ENCODE measurements at places on chromosomes 7 and 10.

DNA sequence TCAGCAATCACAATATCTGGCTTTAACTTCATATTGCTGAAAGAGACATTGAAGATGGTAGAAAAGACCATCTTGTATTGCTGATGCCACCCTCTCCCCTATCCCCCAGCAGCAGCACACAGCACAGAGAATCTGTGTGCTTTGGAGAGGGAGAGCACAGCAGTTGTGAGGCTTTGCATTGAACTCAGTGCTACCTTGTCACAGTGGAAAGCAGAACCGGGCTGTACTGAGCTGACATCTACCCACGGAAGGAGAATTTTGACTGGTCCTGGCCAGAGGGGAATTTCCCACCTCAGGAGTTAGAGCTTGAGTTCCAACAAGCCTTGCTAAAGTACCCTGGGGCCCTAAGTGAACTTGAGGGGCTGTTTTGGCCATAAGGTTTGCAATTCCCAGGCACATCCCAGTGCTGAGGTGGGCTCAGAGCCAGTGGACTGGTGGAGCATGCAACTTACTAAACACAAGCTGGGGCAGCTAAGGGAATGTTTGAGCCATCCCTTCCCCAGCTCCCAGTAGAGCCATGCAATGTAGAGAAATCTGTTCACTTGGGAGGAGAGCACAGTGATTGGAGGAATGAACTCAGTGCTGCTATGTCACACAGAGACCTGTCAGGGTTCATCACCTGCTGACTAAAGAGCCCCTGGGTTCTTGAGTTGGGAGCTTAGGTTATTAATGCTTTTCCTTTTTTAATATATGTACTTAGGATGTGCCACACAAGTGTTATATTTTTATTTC is 62.1 kb downstream of the OR13A1 start:
- DNase-seq: no peak

DNA sequence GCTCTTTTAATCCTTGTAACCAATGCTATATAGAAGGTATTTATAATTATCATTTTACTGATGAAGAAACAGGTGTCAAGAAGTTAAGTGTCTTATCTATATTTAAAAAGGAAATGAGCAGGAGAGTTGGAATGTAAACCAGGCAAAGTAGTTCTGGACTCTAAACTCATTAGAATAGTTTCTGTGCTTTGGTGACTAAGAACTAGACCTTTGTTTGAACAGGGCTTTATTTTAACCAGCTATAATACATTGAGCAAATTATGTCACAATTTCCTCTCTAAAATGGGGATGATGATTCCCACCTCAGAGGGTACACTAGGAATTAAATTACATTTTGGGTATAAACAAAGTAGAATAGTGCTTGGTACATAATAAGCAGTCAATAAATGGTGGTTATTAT is 236.0 kb downstream of the MAGI2 start:
- DNase-seq: no peak

DNA sequence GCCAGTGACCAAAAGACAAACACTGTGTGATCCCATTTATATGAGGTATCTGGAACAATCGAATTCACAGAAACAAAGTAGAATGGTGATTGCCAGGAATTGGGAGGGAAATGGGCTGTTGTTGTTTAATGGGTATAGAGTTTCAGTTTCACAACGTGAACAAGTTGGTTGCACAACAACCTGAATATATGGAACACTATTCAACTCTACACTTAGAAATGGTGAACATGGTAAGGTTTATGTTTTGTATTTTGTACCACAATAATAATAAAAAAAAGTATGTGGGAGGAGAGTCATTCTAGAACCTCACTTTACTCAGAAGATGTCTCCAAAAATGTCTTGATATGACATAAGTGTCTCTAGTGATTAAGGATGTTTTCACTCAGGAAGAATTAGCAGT is 85.2 kb upstream of the SGCE start:
- no peak for DNase-seq

DNA sequence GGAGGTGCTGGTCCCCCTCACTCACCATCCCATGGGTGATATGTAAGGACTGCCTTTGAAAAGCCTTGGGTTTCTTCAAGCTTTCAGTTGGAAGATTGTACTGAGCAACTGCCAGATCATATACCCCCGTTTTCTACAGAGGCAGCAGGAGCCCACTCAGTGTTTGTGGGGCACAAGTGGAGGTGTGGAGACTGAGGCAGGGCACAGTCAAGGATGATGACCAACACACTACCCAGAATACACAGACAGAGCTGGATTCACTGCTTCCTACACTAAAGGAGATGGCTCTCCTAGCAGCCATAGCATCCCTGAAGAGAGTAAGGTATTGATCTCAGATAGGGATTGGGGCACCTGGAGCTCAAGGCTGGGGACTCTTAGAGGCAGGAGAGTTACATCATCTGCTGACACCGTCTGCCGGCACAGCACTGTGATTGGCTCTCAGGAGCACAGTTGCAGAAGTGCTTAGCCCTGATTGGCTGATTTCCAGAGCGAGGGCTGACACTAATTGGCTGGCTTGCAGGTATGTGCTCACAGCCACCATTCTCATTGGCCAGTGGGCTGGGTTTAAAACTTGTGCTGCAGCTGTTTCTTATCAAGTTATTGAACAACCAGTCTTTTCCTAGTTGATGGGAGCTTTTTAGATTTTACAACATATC is 77.9 kb upstream of the PFKP start:
- DNase-seq: no peak

DNA sequence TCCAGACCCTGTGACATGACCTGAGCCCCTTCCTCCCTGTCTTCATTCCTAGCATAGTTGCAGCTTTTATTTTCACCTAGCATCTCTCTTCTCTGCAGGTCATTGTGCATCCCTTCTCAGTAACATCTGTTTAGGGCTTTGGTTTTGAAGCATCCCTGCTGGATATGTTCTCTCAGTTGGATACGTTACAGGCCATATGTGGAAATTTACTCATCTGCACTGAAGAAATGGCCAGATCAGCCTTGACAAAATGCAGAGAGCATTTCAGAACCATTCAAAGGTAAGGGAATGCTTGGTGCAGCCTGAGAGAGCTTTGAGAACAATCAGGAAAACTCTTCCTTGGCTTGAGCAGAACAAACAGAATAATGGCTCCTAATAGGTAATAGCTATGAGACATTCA is 647.0 kb downstream of the KCNMA1 start:
- DNase-seq: no peak

- no peak for DNase-seq
Observed at GRCh38 chr10:78755877-78756455, 312.8 kb upstream of the ZMIZ1 start.

DNA sequence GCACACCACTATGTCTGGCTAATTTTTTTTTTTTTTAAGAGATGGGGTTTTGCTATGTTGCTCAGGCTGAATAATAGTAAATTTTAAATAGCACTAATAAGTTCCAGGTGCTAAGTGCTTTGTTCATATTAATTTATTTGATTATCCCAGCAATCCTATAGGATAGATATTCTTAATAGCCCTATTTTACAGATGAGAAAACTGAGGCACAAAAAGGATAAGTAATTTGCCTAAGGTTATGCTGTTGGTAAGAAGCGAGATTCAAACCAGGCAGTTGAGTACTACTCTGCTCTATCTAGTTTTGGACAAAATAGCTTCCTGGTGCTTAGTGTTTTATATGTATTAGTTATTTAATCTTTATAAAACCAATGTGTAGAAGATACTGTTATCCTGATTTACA is 72.5 kb upstream of the STRIP2 start:
- no peak for DNase-seq

DNA sequence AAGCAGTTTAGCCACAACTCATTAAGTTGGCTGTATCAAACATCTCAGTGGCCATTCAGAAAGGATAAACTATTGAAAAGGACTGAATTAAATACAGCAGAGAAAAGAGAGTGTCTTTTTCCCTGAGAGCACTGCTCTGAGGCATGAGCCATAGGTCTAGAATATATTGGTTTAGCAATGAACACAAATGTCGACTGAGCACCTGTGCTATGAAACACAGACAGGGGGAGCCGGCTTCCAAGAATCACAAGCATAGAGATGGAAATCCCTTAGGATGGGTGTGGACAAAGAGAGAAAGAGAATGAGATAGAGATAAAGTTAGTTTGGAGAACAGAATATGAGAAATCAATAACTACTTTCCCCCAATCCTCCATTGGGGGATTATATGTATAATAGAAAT is 54.8 kb downstream of the DGKI start:
- no peak for DNase-seq

- no peak for DNase-seq
Observed at GRCh38 chr10:17655009-17655408, 11.1 kb downstream of the STAM start.

DNA sequence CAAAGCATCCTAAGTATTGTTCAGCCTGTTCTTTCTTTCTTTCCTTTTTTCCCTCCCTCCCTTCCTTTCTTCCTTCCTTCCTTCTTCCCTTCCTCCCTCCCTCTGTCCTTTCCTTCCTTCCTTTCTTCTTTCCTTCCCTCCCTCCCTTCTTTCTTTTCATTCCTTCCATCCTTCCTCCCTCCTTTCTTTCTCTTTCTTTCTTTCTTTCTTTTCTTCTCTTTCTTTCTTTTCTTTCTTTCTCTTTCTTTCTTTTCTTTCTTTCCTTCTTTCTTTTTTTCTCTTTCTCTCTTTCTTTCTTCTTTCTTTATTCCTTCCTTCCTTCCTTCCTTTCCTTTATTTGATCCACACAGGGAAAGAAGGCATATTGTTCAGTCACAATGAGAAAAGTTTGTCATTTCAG is 21.2 kb downstream of the PNLIP start:
- no peak for DNase-seq

DNA sequence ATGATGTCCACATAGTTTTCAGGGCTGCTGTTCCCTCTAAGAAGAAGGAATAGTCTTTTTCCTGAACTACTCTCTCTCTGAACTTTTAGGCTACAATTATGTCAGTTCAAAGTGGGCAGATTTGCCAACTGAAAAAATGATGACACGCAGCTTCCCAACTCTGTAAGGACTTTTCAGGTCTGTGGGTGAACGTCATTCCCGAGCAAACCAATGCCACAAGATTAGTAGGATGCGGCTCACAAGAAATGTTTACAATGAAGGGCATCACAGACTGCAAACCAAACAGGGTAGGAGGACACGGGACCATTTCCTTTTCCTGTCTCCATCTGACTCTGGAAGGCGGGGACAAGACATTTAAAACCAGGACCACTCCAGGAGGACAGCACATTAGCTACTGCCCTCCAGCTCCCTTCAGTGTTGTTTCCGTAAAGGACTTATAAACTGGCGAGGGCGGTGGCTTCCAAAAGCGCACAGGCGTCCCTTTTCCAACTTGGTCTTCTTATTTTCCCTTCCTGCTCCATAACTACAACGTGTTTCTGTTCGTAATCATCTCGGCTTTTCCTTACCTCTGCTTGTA is 539 bp upstream of the MKLN1 start:
- no peak for DNase-seq

- DNase-seq: no peak
Observed at GRCh38 chr7:125746510-125746909, 816.9 kb upstream of the POT1 start.

GRCh38 chr7:92904244-92905131 is 68.1 kb upstream of the CDK6 start:
- DNase-seq: no peak

GRCh38 chr7:86968618-86969017 is 90.8 kb downstream of the ELAPOR2 start:
- no peak for DNase-seq

- DNase-seq: peak; percentile 14
Observed at GRCh38 chr10:89414146-89414878, at the start of gene IFIT5. Gene IFIT5, plus strand, starts transcription at chr10:89414568. Its CDS starts 231 bp downstream, at chr10:89414799.

DNA sequence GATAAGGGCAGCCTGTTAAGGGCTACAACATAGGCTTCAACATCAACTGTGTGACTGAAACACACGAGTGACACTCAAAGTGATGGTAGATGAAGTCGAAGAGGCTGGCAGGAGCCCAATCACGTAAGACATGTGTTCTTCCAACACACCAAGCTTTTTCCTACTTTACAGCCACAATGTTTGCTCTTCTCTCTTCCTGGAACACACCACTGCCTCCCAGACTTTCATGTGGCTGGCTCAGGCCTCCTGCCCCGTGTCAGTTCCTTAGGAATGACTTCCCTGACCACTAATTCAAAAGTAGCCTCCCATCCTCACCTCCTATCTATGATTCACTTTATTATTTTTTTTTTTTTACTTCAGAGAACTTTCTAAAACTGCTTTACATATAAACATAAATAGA is 209.2 kb downstream of the GPAM start:
- no peak for DNase-seq

GRCh38 chr7:1539882-1540775 is 9.6 kb downstream of the MAFK start:
- no peak for DNase-seq

DNA sequence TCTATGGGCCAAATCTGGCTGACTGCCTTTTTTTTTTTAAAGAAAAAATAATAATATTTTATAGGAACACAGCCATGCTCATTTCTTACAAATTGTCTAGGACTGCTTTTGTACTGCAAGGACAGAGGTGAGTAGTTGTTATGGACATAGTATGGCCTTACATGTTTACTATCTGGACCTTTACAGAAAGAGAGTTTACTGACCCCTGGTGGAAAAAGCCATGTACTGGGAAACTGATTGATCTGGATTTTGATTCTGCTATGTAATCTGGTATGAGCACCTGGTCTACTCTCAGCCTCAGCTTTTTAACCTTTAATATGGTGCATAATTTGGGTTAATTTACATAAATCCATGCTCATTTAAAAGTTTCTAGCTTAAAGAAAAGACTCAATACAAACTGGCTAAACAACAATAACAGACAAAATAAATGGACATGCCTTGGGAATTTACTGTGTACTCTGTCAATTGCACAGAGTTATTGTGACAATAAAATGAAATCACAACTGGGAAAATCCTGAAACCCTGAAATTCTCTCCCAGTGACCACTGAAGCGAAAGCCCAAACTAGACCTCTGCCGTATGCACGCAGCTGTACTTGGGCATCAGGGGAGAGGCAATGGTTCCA is 260.7 kb downstream of the BMPER start:
- no peak for DNase-seq

DNA sequence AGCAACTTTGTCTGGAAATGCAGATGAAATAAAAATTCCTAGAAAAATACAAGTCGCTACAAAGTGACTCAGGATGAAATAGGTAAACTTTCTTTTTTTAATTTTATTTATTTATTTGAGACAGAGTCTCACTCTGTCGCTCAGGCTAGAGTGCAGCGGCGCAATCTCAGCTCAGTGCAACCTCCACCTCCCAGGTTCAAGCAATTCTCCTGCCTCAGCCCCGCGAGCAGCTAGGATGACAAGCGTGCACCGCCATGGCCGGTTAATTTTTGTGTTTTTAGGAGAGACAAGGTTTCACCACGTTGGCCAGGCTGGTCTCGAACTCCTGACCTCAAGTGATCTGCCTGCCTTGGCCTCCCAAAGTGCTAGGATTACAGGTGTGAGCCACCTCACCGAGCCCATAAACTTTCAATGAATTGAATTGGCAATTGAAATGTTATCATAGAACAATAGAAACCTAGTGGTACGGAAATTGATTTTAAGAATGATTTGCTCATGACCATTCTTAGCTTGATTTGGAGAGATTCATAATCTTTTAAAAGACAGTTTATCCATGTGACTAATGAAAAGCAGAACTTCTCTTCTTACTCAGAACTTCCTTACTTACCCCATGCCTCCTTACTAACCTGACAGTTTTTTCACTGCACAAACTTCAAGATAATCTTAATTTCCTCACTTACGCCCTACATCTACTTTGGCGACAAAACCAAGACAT is 161.7 kb downstream of the FAM107B start:
- DNase-seq: no peak

- no peak for DNase-seq
Observed at GRCh38 chr10:47113907-47114500, 186.0 kb upstream of the GDF10 start.
